ENCODE measurements at places on chromosomes 7 and 10. TPM values are rescaled to one million over a fixed set of nuclear protein-coding genes. Genes with fewer than 3 reads are reported as not detected.

The ZC3HAV1L gene
- 17.1 TPM for total RNA-seq

- no peaks in the 10 kb centered on the region for H3K27me3 ChIP-seq
- peak; percentile 87 for DNase-seq
- H3K27ac ChIP-seq: no peak overlapping the region
These were observed 67.6 kb upstream of the DDC start for GRCh38 chr7:50632561-50633413.

The ADIRF gene
- 18.3 TPM for total RNA-seq

GRCh38 chr7:73844848-73845460 lies 2.6 kb upstream of the METTL27 start:
- no peaks in the 10 kb centered on the region for H3K27me3 ChIP-seq
- peak; percentile 93 for DNase-seq
- H3K4me3 ChIP-seq: no peak overlapping the region
- H3K4me1 ChIP-seq: peaks cover 25% of the 10 kb centered on the region
- H3K36me3 ChIP-seq: no peaks in the 10 kb centered on the region
- H3K27ac ChIP-seq: peak overlapping the region; percentile 3

The CCL24 gene
- not detected for total RNA-seq

The GRM8 gene
- not detected for total RNA-seq
